Stimulated activated CD4-positive, alpha-beta T cell treated with anti-CD3 and anti-CD28 coated beads, Interleukin-4, amount 100 ng/mL, for 24 hours (primary cell): ENCODE measurements at places on chromosomes 2 and 18.

DNA sequence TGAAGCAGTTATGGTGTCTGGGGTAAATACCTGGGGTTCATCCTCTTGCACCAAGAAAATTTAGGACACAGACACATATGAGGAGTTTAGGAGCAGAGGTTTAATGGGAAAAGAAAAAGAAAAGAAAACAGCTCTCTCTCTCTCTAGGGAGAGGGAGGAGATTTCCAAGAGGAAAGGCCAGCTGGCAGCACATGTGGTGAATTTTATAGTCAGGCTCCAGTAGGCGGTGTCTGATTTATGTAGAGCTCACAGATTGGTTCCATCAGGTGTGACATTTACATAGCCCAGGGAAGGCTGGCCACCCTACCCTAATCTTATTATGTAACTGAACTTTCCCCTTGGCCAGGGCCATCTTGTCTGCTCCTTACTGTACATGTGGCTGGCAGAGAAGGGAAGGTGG is 297.5 kb upstream of the RGPD4 start:
- DNase-seq, result no peak

GRCh38 chr2:7029291-7030059 is 112.3 kb downstream of the RNF144A start:
- DNase-seq, result no peak

DNA sequence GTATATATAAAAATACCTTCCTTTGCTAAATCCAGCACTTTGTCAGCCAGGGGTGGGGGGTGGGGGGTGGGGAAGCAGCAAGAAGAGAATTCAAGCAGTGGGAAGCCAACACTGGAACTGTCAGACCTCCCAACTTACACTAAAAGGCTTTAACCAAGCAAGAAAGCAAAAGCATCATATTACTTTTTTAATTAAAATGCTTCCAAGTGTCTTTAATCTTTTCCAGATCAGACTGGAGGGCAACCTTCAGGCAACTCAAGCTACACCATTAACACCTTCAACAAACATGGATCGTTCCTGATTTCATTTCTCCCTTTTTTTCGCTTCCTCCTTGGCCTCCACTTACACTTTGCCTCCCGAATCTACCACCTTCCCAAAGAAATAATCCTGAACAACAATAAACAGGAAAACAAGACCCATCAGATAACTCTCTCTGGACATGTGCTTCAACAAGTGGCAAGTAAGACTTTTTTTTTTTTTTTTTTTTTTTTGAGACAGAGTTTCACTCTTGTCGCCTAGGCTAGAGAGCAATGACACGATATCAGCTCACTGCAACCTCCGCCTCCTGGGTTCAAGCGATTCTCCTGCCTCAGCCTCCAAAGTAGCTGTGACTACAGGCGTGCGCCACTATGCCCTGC is 35.5 kb downstream of the ZNF521 start:
- no peak for DNase-seq

GRCh38 chr18:70190529-70190928 is 15.0 kb downstream of the RTTN start:
- no peak for DNase-seq

DNA sequence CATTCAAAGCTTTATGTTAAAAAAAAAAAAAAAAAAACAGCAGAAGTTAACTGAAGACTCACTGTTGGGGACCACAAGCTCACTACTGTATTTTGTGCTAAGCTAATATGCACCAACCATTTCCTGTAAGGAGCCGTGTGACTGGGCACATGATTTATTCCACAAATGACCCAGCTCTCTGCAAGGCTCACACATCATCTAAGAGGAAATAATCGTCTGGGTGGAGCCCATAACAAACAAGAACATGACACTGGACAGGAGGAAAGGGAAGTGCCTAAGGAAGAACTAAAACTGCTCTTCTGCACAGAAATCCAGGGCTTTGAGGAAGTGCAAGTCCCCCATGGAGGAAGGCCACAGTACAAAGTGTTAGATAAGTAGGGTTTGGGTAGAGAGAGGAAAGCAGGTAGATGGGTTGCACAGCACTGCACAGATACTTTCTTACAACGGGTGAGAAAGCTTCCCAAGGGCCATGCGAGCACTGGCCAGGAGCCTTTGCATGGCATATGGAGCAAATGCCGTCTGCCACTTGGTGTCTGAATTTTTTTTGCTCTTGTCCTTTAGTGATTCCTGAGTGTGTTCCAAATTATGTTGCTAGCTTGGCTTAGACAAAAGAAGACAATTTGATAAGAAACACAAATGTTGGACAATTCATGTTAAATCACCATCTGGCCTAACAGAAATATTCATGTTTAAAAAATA is 24.4 kb downstream of the NFE2L2 start:
- DNase-seq, result no peak

DNA sequence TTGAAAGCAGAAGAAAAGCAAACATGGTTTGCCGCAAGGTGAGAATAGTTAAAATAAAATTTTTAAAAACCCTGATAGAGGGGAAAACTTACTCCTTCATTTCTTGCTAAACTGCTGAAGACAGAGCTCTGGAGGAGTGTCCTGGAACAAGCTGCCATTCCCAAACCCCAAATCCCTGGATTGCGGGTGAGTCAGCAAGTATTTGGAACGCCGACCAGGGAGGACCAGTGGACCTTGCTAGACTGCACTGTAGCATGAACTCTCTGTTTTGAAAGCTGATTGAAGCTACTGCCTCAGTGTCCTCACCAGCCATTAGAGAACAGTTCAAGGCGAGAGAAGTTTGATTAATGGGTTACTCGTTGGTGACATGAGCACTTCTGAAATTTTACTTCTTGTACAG is 99.4 kb upstream of the RASGRP3 start:
- no peak for DNase-seq

DNA sequence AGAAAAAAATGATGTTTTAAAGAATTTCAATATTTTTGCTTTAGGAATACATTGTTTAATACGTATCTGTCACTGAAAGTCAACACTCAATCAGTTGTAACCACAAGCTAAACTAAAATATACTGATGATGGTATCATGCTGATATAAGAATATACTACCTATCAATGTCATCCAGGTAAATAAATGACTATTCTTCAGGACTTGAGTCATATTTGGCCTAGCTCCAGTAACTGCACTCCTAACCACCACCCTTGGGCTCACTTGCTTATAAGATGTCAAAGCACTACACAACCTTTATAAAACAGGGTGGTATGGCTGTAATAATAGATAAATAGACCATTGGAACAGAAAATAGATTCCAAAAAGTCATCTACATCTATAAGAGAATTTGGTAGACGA is 48.8 kb downstream of the RND3 start:
- no peak for DNase-seq

DNA sequence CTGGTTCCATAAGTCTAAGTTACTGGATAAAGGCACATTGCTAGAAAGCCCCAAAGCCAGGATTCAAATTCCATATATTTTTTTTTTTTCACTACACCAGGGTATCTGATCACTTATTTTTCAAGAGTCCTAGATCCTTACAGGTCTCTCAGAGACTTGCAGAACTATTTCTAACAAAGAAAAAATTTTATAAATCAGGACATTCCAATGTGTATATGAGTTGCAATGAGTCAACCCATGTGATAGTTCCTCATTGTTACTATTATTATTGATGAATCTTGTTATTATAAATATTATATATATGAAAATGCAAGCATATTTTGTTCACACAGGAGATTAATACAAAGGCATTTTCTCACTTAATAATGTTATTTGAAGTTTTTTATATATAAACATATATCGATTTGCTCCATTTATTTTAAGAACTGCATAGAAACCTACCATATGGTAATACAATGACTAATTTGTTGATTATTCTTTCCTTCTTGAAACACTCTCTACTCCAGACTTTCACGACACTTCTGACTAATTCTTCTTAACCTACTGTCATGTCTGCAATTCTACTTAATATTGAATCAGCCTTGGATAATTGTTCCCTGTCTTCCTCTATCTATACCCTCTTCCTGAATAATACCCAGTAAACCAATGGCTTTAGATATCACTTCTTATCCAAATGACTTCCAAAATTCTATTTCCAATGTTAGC is 968.4 kb upstream of the NRXN1 start:
- no peak for DNase-seq

GRCh38 chr2:200624658-200625057 is 38.8 kb downstream of the AOX1 start:
- no peak for DNase-seq

DNA sequence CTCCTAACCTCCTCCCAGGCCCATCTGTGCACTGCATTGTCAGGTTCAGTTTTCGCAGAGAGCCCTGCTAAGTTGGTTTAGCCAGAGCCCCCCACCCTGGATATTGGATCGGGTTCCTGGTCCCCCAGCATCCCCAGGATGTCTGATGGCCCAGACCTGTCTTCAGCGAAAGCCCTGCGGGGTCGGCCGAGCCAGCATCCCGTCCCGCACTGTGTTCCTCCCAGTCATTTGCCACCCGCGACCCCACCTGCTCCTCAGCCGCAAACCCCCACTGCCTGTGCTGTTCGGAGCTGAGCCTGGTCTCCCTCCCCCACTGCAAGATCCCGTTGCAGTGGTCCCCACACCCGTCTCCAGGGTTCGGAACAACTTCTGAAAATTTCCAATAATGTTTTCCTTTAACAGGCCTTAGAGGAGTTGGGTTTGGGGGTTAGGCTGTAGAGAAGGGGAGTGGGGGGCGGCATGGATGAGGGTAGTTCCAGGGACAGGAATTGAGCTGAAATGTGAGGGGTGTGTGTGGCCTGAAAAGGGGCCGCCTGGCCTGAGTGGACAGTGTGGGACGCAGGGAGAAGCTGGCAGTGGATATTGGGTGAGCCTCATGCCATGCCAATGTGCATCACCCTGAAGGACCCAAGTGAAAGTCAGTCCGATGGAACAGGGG is 1.6 kb upstream of the COPS9 start:
- DNase-seq, result no peak

DNA sequence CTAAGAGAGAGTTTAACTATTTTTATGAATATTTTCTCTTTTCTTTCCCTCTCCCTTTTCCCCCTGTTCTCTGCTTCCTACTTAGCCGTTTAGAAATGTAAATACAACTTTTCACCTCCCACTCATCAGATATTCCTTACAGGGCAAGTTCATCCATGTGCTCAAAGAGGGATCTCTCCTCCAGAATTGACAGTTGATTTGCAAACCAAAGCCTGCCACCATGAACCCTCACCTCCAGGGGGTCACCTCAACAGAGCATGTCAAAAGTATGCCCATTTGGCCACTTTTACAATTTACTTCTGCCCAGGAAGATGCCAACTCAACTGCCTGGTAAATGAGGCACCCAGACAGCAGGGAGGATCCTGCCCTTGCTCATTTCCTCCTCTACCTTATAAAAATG is 149.2 kb upstream of the GYPC start:
- no peak for DNase-seq

- DNase-seq, result no peak
These were observed 52.5 kb downstream of the CCDC141 start for GRCh38 chr2:178997477-178997876.

- no peak for DNase-seq
These were observed 17.8 kb upstream of the BMP10 start for GRCh38 chr2:68889021-68889420.

- no peak for DNase-seq
These were observed 259.0 kb downstream of the HNMT start for GRCh38 chr2:138223319-138223718.

- no peak for DNase-seq
These were observed 2.1 kb downstream of the SERPINB2 start for GRCh38 chr18:63889626-63890025.

DNA sequence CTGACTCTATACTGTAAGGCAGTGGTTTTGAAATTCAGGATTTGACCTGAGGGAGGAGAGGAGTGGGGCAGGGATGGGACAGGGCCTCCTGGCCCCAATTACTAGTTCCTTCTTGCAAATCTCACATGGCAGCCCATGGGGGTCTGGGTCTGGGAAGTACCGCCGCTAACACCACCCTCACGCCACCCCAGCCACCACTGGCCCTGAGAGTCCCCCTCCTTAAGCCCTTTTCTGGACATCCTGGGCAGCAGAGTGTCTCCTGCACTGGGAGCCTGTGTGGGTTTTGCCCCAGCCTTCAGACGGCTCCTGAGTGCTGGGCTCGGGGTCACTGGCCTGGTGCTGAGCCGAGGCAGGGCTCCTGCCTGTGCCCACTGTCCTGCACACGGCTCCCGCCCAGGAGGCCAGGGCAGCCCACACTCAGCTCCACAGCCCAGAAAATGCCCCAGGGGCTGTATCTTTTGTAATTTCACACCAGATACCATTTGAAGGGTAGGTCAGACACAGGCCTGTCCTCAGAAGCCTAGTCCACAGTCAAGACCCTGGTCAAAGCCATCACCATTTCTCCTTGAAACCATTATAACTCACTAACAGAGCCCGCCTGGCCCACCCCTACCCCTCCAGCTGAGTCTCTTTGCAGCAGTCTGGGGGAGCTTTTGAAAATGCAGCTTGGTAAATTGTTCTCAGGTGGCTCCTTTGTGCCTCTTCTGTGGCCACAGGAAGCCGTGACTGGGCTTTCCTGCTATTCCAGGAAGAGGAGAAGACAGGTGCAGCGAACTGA is 55.1 kb downstream of the CYP27C1 start:
- no peak for DNase-seq

DNA sequence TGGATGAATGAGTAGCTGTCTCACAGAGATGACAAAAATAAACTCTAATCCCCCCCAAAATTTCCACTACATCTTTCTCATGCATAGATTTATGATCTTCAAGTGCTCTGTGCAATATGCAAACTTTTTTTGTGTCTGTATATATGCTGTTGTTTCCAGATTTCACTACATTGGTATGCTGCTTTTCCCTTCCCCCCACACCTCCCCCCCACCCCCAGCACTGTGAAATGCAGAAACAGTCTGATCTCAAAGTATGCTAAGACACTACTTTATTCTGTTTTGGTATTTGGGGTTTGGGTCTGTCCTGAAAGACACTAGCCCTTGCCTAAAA is 524 bp upstream of the KLHL14 start:
- DNase-seq, result no peak

GRCh38 chr2:8232871-8233270 is 449.0 kb upstream of the ID2 start:
- DNase-seq, result no peak

DNA sequence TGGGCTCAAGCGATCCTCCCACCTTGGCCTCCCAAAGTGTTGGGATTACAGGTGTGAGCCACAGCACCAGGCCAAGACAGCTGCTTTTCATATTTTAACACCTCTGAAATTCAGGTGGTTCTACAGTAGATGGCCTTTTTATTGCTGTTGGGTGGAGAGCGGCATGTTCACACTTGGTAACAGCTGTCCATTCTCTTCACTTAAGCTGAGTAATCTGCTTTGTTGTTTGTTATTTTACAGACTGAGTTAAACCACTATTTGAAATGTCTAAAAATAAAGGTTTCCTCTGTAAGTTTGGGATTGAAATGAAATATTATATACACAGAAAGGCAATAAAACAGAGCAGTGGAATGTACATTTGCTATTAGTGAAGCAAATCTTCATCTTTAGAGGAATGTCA is 44.9 kb upstream of the TLK1 start:
- DNase-seq, result no peak

- no peak for DNase-seq
These were observed 23.3 kb downstream of the SPATS2L start for GRCh38 chr2:200329798-200330197.

GRCh38 chr2:216635171-216635570 is 2.0 kb downstream of the IGFBP2 start:
- no peak for DNase-seq

GRCh38 chr2:99980176-99980575 is 162.2 kb downstream of the AFF3 start:
- DNase-seq, result no peak
